ENCODE measurements at places on chromosomes 3 and 15. TPM values are rescaled to one million over a fixed set of nuclear protein-coding genes. Genes with fewer than 3 reads are reported as not detected.

The RLBP1 gene
- not detected for total RNA-seq

- no peak for DNase-seq
Observed at GRCh38 chr15:41877631-41878354, 16.1 kb downstream of the SPTBN5 start.

DNA sequence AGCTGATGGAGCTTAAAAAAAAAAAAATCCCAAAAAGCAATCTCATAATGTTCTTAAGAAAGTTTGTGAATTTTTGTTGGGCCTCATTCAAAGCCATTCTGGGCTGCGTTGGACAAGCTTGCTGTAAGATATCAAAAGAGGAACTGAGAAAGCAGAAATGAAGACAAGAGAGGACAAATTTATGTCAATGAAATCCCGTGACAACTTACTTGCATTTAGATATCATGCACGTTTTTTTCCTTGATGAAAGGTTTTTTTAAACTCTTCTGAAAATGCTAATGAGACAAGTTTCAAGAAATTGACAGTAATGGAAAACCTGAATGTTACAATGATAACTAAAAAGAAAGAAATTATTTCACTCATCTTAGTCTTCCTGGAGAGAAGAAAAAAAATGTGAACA, 662.9 kb downstream of the SQOR start:
- DNase-seq, result no peak

DNA sequence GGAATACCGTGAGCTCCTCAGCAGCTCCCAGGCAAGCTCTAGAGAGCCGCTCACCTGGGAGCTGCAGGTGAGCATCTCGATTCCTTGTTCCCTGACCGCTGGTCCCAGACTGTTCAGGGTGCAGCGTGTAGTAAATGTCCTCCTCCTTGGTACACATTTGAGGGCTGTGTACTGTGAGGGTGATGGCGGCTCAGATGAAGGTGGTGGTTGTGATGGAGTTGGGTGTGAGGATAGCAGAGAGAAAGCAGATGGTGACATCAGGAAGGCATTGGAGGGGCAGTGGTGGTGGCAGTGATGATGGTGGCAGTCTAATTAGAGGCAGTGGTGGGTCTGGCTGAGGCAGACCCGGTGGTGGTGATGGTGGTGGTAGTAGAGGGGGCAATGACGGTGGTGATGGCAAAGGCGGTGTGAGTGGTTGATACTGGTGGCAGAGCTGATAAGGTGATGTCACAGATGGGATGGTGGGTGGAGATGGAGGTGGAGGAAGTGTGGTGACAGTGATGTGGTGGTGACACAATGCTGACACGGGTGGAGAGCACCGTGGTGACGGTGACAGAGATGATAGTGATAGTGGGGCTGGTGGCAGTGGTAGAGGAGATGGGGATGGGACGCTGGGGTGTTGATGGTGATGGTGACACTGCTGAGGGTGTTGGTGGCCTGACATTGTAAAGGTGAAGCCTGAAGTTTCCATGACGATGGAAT, at the start of gene DNAJB8:
TSS of gene DNAJB8 (minus strand) at position 51 of the 702 bp plus-strand sequence. CDS start 3,645 bp downstream, outside the sequence.
- no peak for DNase-seq

GRCh38 chr3:107929088-107929487, 161.7 kb downstream of the CD47 start:
- no peak for DNase-seq

The UNC13C gene
- total RNA-seq, result 0.28 TPM
